ENCODE measurements at places on chromosomes 3 and 15.
A peak's percentile ranks its signal among the peaks of the same experiment; 100 is the strongest.

- no peak for DNase-seq
These were observed 18.6 kb downstream of the SAMD7 start for GRCh38 chr3:169929830-169930519.

DNA sequence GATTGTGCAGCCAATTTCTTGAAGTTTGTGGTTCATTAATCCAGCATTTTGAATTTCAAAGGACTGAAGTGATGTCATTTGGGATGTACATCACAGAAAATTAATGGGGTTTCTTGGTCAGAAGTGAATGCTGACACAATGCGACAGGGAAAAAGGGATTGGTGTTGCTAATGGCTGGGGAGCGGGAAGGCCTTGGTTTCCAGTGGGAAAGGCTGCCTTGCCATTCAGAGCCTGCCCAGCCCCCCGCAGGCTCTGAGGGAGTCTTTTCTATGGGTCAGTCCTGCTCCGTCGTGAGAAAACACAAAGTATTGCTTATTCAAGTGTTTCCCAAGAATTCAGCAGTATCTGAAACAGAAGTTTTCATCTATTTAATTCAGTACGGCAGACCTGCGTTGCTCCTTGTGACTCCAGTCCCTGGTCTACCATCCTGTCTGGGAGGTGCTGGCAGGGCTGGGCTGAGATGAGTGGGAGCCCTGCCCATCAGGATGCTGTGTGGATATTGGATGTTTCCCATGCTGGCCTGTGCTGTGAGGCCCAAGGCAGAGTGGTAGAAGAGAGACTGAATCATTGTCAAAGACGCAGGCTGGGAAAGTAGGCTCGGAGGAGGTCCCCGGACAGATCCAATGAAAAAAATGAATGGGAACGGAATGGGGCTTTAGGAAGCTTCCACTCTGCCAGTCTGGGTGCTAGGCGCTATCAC is 111.2 kb upstream of the KLHL25 start:
- no peak for DNase-seq

DNA sequence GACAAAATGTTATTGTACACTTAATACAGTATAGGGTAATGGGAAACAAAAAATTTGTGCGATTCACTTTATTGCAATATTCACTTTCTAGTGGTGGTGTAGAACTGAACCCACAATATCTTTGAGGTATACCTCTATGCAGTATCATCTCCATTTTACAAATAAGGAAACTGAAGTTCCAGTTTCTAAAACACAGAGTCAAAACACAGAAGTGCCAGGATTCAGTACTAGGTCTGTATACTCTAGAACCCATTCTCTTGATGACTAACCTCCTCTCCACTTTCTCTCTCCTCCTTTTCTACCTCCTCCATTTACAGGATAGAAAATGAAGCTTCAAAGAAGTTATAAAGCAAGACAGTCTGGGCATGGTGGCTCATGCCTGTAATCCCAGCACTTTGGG is 62.2 kb downstream of the MB21D2 start:
- DNase-seq, result no peak

GRCh38 chr3:45503904-45504651 is 90.5 kb upstream of the LIMD1 start:
- no peak for DNase-seq

- no peak for DNase-seq
These were observed 88.2 kb upstream of the POMGNT2 start for GRCh38 chr3:43194069-43194468.

- no peak for DNase-seq
These were observed 57.1 kb upstream of the WNT5A start for GRCh38 chr3:55544219-55544618.

DNA sequence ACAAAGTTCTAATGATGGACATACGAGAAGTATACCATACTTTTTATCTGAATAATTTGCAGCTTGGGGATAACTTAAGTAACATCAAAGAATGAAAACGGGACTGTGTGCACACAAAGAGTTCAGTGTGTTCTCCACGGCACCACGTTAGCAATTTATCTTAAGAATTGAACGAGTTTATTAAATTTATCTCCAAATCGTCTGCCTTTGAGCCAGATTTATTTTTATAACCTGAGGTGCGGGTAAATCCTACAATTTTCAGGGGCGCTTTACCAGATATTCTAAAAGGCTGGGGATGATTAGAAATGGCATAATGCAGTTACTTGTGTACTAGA is 3.5 kb downstream of the CHD2 start:
- no peak for DNase-seq

DNA sequence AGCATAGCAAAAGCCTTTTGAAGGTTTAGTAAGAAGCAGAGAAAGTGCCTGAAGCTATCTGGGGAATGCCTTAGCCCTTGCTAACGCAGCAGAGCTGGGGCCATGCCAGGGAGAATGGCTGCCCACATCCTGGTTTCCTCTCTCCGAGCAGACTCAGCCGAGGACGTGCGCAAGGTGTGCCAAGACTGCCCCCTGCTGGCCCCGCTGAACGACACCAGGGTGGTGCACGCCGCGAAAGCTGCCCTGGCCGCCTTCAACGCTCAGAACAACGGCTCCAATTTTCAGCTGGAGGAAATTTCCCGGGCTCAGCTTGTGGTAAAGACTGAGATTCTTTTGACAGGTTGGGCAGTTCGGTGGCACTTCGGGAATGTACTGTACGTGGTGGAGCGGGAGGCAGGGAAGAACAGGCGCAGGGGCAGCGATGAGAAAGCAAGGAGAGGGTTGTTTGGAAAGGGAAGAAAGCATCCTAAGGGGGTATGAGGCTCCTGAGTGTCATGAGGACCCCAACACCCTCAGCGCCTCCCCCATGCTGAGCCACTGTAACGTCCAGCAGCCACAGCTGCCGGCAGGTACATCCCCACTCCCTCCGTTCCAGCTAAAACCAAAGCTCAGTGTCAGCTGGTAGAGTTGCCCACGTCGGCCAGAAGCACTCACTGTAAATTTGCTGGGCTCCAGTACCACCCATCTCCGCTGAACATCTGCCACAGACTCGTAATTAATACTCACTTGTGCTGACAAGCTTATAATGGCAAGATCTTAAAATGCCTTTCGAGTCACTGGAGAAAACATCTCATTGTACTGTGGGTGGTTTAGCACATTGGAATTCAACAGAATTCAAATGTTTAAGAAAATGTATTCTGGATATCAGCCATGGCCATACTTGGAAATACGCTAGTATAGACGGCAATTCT is 4.4 kb downstream of the AHSG start:
- peak; percentile 84 for DNase-seq

DNA sequence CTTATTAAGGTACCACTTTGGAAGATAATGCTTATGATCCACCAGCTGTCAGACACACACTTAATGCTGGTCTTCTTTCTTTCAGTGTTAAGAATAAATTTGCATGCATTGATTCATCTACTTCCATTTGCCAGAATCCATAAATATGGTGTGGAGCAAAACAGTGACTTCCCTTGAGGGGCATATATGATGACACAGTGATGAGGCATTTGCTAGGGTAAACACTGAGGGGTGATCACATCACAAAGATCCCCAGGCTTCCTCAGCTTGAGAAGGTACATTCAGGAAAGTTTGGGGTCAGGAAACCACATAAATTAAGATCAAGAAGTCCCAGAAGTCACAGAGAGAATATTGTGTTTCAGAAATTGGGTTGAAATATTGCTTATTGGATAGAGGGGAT is 9.9 kb upstream of the ZBED2 start:
- DNase-seq, result no peak

- peak; percentile 1 for DNase-seq
These were observed 11.7 kb upstream of the MBNL1 start for GRCh38 chr3:152256851-152257562.

DNA sequence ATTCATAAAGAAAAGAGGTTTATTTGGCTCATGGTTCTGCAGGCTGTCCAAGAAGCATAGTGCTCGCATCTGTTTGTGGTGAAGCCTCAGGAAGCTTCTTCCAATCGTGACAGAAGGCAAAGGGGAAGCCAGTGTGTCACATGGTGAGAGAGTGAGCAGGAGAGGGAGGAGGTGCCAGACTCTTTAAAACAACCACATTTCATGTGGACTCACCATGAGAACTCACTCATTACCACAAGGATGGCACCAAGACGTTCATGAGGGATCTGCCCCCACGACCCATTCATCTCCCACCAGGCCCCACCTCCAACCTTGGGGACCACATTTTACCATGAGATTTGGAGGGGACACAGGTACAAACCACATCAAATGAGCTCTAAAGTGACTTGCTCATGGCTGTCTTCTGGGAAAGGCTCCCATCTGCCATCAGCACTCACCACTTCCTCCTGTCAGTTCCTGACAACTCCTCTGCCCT is 327.3 kb upstream of the TLE3 start:
- peak; percentile 8 for DNase-seq

DNA sequence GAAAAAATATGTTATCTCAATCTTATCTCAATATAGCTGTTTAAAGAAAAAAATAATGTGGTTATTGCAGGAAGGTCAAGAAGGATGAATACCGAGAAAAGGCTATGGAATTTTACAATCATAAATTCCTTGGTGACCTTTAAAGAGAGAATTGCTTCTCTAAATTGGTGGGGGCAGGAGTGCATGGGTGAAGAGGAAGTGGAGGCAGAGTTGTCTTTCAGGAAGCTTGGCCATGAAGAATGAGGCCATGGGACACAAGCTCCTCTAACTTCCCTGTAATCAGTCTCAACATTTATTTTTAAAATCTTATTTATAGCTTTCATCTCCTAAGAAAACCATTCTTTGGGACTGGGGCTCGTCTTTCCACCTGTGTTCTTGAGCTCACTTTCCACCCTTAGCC is 22.4 kb upstream of the ALDH1A2 start:
- DNase-seq, result no peak

DNA sequence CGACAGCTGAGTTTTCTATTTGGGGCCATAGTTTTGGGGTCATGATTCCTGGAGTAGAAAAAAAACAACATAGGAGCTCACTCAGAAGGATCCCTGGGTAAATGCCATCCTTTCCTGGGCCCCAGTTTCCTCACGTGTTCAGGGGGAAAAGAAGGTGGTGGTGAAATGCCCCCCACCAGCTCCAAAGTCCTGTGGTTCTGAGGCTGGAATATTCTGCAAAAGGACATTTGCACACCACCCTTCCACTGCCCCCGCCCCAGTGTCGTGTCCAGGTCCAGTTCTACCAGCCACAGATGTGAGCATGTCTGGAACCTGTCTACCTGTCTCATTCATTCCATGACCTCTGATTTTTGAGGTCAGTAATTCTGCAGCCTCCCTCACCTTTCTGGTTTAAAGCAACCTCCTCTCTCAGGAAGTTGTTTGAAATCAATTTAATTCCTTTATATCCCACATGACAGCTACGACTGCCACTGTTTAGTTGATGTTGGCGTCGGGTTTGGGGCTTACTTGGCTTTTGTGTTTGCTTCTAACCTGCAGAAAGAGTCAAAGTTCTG is 82.1 kb downstream of the SMAD3 start:
- DNase-seq, result no peak

GRCh38 chr15:42640109-42640508 is 64.7 kb downstream of the STARD9 start:
- no peak for DNase-seq

GRCh38 chr15:72227192-72227586 is 3.8 kb downstream of the PKM start:
- no peak for DNase-seq

DNA sequence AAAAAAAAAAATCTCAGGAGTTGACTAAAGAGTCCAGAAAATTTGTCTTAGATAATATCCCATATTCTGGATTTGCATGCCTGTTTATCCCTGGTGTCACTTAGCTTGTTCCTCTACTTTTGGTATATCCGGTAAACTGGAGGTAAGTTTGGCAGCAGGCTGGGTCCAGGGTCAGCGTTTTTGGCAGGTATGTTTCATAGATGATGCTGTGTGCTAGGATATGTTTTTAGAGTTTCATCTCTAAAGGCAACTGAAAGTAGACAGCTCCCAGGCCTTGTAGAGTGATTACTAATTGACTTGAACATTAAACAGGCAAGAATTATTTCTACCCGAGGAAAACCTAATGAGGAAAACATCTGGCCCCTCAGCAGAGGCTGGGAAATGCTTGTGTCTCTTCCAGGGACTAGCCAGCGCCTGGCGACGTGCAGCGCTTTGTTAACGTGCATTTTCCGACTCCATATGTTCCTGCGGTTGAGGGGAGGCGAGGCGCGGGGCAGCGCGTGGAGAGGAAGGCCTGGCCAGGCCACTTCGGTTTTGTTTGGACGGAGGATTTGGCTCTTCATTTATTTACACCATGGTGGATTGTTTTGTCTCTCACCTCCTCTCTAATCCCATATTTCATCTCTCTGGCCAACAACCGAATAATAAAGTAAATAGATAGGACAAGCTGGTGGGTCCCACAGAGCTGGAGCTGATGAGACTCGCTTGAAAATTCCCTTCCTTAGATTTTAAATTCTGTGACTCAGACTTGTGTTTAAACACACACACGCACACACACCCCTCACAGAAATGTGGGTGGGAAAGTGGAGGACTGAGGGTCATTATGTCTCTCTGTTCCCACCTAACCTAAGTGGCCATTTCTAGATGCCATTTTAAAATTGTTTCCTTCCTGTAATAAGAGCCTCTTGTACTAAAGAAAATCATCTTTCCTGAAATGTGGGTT is 65.3 kb downstream of the ASB7 start:
- DNase-seq, result no peak

DNA sequence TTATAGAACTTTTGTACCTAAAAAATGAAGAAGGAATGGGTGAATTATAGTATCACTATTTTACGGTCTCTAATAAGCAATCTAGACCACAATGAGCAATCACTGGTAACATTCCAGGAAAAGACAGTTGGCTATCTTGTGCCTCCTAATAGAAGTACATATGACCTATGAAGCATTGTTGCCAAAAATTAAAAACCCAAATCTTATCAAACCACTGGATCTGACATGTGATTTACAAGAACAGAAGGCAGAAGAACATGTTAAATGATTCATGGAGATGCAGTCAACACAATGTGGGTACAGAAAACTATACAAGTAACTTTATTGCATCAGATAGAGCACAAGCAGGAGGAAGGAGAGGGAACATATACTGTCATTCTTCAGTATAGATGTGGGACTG is 14.5 kb upstream of the HYKK start:
- DNase-seq, result no peak

- no peak for DNase-seq
These were observed 54.5 kb downstream of the CPN2 start for GRCh38 chr3:194296454-194297263.

GRCh38 chr3:78238811-78239210 is 1198.9 kb downstream of the ROBO2 start:
- no peak for DNase-seq

DNA sequence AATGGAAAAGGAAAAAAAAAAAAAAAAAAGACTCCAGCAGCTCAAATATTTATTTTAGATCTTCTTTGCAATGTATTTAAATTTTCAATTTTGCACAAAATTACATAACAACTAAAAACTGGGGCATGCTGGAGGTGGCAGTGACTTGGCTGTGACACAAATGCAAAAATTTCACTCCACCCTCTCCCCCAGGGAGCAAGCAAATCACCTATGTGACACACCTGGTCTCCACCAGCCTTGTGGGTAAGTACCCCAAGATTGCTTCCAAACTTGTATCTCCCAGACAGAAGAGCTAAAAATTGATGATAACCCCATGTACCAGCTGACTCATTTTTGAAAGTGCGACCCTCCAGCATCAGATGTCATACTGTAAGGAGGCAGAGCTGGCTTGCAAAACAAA is 32.0 kb downstream of the UBE3A start:
- no peak for DNase-seq
